Panc1 (cell line): ENCODE measurements at places on chromosomes 2 and 18. TPM values are rescaled to one million over a fixed set of nuclear protein-coding genes. Genes with fewer than 3 reads are reported as not detected.

RAX gene
- not detected for total RNA-seq

DNA sequence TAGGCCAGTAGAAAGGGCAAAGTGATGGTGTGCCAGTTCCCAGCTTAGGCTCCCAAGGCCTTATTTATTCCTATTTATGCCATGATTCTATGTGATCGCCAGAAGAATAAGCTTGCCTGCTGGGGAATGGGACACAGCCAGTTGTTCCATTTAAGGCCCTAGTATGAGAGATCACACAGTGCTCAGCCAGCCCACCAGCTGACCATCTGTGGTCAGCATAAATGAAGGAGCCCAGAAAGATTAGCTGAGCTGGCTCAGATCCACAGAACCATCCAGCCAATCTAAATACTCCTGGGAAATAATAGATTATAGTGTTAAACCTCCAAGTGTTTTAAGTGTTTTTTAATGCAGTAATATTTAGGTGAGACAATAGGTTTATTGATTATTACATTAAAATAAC, 12.6 kb upstream of the L3MBTL4 start:
- no peak overlapping the region for H3K4me3 ChIP-seq
- no peaks in the 10 kb centered on the region for H3K27me3 ChIP-seq
- no peak overlapping the region for H3K27ac ChIP-seq
- no peaks in the 10 kb centered on the region for H3K36me3 ChIP-seq

CTIF gene
- total RNA-seq, result 26.5 TPM

ECEL1 gene
- 2.9 TPM for total RNA-seq

MYO7B gene
- total RNA-seq, result 0.15 TPM

CPLX4 gene
- total RNA-seq, result not detected
